Right ventricle myocardium superior (tissue), 1 donor: ENCODE measurements at places on chromosomes 2 and 18.

DNA sequence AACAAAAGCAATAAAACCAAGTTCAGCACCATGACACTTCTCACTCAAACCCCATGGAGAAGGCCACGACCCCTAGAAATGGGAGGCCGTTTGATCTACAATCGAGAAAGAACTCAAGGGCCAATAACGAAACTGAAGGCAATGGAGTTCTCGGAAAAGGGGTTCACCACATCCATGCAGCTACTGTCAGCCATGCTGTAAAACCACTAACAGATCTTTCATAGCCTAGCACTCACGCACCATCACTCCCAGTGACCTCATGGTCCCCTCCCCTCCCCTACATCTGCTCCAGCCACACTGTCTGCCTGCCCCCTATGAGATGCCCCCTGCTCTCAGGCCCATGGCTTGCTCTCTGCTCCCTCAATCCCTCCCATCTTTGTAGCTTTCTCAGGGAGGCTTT lies 135.3 kb downstream of the TMEM163 start:
- no peak for DNase-seq

- DNase-seq: no peak
Observed at GRCh38 chr2:16729335-16729734, 63.7 kb upstream of the CYRIA start.

DNA sequence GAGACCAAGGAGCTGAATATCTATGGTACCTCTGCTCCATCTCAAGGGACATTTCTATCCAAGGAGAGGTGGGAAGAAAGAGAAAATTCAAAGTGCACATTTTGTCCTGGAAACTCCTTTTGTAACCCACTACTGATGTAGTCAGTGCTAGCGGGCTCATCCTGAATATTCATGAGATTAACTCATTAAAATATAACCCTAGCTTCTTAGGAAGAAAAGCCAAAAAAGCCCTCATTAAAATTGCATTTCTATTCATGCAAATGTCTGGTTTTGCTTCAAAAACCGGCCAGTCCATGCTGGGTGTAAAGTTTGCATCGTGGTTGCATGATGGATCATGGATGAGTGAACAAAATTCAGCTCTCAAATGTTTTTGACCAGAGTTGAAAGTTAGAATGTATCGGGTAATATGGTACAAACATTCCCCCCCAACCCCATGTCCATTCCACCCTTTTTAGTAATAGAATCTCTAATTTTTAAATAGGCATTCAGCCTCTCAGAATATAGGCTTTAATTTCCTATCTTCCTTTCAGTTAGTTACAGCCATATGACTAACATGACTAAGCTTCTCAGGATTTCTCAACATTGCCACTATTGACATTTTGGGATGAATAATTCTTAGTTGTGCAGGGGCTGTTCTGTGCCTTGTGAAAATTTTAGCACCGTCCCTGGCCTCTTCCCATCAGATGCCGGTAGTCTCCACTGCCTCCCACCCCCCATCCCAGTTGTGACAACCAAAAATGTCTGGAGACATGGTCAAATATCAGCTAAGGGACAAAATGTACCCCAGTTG lies 104.2 kb upstream of the RND3 start:
- DNase-seq: no peak

DNA sequence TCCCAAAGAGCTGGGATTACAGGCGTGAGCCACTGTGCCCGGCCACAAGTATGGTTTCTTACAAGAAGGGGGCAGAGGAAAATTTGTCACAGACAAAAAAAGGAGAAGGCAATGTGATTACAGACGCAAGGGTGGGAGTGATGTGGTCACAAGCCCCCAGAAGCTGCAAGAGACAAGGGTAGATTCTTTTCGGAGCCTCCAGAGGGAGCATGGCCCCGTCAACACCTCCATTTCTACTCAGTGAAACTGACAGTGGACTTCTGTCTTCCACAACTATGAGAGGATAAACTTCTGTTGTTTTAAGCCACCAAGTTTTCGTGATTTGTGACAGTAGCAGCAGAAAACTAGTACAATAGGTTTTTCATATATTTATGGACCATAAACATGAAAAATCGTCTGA lies 2.1 kb upstream of the TCF7L1 start:
- no peak for DNase-seq

- DNase-seq: no peak
Observed at GRCh38 chr2:186532891-186533290, 46.8 kb downstream of the ZC3H15 start.

DNA sequence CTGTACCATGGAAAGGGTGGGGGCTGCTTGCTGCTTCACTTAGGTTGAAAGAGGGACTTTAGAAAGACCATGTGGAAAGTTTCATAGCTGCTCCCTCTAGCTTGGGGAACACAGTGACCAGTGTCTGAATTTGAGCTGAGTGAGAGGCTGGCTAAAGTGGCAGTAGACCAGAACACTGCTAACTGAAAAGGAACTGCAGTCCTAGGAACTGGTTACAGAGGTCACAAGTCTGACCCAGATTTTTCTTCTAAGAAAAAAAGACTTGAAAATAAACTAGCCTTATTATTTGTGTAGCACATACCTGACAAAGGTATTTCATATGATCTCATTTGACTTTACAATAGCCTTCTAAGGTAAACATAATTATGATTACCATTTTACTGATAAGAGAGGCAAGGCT lies 153.6 kb downstream of the FSHR start:
- DNase-seq: no peak

GRCh38 chr2:25161055-25161781 lies 7.2 kb downstream of the POMC start:
- peak; percentile 87 for DNase-seq

DNA sequence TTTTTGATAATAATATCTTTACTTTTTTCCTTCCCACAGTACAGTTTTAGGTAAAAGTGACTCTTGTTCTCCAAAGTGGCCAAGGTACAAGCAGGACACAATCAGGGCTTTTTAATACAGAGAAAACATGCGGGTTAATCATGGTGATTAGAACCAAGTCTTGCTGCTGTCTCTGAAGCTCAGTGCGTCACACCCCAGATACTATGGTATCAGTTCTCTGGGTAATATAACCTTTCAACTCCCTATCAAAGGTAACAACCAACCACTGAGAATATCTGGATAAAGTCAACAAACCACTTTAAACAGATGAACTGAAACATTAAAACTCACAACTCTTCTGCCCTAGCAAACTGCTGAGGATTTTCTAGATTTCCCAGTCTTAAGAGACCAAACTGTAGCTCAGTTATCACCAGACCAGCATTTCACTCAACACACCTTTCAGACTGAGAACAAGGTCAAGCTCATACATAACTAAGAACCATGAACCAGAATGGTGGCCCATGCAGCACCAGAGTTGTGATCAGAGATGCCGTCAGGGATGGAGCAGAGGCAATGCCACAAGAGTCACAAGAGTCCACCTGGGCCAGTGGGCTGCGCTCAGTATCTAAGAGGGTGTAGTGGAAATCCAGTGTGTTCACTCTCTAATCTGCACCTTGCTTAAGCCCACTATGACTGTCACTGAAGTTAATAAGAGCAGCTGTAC lies 103.0 kb downstream of the UXS1 start:
- DNase-seq: no peak

- DNase-seq: peak; percentile 61
Observed at GRCh38 chr2:68766376-68766845, 31.8 kb downstream of the ARHGAP25 start.

- DNase-seq: no peak
Observed at GRCh38 chr2:171297956-171298355, 135.8 kb downstream of the METTL8 start.

GRCh38 chr2:13252615-13253014 lies 535.9 kb downstream of the TRIB2 start:
- no peak for DNase-seq

GRCh38 chr2:159515441-159515840 lies 100.9 kb downstream of the BAZ2B start:
- no peak for DNase-seq

DNA sequence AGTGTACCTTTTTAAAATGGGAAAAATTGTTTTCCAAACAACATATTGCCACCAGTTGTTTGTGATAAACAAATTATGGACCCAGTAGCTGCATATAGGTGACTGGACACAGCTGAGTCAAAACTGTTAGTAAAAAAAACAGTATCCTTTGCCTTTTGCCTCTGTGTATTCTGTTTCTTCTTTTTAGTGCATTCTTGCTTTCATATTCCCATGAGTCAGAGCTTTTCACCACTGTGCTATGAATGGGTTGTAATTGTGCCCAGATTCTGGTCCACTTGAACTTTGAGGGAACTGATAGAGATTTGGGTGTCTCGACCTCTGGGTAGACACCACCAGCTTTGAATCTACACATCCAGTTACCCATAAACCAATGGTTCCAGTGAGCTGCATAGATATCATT lies 1441.9 kb upstream of the ZEB2 start:
- no peak for DNase-seq

- no peak for DNase-seq
Observed at GRCh38 chr2:85843543-85843942, 45.2 kb downstream of the ST3GAL5 start.
